ENCODE measurements at places on chromosomes 5 and 9.

DNA sequence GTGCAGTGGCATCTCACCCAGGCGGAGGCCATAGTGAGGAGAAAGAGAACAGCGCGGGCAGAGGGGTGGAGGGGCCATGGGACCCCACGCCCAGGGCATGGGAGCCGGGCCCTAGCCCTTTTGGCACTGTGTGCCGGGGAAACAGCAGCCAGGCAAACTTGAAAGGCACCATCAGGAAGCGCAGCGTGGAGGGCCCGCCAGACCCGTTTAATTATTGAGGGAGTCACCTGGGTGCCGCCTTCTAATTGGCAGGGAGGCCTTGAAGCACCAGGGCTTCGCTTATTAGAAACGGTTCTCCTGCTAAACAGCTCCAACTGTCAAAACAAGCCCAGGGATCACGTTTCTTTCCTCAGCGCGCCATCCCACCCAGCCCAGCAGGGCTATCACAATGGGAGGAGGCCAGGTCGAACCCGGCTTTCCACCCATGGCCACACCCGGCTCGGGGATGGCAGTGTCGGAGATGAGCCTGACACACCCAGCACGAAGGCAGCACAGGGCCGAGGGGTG, 104.6 kb upstream of the SARDH start:
- DNase-seq: no peak

DNA sequence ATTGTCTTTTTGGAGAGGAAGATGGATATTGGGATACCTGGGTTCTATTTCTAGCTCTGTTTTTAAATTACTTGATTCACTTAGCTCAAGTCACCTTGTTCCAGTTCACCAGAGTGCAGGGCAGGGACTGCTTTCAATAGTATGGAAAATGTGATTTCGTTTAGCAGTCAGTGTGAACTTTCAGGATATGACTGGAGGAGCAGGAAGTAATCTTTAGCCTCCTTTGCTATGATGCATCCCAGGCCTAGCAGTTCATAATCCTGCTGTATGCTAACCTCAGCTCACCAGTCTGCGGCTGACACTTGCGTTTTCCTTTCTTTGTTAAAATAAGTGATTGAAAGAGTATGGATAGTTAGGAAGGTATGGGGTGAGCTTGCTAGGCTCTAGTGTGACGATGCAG, 169.7 kb downstream of the ARHGAP26 start:
- DNase-seq: no peak

- peak; percentile 94 for DNase-seq
Measured at GRCh38 chr9:70049236-70049635, 5.6 kb downstream of the MAMDC2 start.

DNA sequence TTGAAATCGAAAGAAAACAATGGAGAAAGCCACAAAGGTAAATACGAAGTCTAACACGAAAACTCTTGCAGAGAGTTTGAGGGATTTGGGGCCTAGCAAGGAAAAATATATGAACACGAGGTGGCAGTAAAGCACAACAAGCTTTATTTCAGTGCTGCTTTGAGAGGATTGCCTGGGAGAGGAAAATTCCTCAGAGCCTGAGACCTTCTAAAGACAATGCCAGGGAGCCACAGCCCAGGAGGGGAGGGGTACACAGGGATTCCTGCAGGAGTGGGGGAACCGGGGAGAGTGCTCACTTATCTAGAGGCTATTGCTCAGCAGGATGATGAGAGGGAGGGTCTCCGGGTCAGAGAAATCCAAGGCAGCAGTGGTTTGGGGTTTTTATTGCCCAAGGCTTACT, 134.9 kb upstream of the ADCY2 start:
- DNase-seq: no peak

DNA sequence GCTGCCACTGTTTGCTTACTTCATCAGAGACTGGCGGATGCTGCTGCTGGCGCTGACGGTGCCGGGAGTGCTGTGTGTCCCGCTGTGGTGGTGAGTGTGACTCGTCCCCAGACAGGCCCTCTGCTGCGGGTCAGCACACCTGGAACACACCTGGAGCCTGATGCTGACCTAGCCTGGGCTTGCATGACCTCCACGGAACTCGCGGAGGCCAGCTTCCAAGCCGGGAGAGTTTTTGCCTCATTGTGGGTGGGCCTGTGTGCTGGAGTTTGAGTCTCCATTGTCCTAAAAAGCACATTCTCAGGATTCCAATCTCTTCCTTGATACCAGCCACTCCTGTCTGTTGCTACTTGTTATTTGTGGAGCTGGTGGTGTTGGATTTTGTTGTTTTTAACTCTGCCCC, 28.1 kb downstream of the SLC22A4 start:
- no peak for DNase-seq

- no peak for DNase-seq
Measured at GRCh38 chr5:158203261-158203660, 344.3 kb upstream of the CLINT1 start.

- DNase-seq: no peak
Measured at GRCh38 chr9:7377489-7377888, 422.1 kb downstream of the DMAC1 start.

- no peak for DNase-seq
Measured at GRCh38 chr5:87752362-87752761, 339.6 kb upstream of the CCNH start.

DNA sequence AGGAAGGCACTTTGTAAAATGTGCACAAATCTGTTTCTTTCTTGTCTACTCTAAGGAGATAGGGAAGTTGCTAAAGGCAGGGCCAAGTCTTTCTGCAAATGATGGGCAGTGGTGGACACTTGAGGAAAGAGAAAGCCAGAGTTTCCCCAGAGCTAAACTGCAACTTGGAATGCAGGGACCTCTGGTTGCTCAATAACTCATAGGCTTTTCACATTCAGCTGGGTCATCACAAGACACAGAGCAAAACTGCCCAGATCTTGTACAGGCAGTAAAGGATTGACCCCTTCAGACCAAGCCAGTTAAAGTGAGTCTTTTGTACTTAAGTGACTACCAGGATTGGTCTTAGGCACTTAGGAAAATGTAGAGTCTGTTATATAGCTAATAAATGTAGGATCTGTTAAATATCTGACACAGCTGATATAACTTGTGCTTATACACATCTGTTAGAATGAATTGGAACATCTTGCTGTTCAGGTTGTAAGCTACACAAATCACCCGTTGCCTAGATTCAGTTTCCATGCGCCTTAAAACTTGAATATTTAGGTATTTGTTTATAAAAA, 13.5 kb upstream of the AGXT2 start:
- DNase-seq: peak; percentile 70

DNA sequence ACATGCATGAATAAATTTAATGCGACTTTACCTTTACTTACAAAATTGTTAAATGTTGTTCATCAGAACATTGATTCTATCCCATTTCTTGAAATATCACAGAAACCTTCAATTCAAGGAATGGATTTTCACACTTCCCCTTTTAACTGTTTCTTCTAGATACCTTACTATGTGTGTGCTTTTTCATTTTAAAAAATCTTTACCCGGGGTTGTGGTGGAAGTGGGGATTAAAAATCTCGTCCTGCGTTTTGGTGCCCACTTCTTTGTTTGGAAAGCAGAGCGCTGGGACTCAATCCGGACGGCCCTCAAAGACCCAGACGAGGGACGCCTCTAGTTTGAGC, 5.8 kb upstream of the MEF2C start:
- no peak for DNase-seq

- no peak for DNase-seq
Measured at GRCh38 chr5:100694100-100694499, 158.9 kb downstream of the FAM174A start.

- DNase-seq: no peak
Measured at GRCh38 chr5:117326997-117327396, 752.4 kb upstream of the SEMA6A start.

DNA sequence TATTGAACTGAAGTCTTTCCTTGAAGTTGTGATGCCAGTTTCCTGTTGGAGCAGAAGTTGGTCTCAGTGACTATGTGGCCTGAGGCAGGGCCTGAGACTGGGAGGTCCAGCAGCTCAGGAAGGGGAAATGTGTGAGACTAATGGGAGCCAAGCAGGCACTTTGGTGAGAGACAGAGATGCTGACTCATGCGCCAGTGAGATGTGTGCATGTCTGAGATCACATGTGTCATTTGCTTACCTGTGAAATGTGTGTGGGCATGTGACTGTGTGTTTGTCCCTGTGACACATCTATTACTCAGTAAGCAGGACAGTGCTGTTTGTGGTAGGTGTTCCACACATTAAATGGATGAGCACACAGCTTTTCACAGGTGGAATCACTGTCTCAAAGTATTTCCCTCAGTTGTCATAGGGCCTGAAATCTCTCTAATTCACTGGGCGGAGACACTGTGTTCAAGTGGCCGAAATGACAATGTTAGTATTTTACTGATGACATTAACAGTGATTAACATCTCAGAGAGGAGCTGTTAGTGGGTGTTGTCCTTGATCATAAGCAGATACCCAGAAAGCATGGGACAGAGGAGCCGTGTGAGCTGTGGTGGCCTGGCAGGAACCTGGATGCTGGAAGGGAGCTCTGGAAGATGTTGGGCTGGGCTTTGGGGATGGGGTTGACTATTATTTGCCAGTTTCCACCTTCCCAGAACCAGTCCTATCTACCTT, 7.4 kb downstream of the NPR2 start:
- DNase-seq: no peak

DNA sequence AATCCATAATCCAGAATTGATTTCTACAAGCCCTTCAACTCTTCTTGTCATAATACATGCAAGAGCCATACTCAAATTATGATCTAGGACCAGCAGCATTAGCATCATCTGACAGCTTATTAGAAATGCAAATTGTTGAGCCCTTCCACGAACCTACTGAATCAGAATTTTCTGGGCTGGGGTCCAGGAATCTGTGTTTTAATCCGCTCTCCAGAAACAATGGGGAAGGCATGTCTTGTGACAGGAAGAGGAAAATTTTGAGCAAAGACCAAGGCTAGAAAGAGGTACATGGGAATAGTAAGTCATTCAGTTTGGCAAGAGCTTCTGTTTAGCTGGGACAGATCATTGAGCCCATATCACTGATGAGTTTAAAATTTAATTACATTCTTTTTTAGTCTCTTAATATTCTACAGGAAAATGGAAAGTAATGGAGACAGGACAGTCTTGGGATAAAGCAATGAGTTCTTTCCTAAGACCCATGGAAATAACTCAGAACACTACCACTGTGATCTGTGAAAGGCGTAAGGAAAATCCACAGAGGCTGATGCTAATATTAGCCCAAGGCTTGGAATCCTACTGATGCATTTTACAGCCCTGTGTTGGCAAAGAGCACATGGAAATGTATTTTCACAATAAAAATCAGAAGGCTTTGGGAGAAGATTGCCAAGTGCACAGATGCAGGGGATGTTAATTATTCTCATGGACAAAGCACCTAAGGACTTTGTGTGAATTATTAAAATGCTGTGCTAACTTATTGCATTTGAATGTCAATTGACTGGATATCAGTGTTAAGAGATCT, 73.7 kb upstream of the STK32A start:
- no peak for DNase-seq

DNA sequence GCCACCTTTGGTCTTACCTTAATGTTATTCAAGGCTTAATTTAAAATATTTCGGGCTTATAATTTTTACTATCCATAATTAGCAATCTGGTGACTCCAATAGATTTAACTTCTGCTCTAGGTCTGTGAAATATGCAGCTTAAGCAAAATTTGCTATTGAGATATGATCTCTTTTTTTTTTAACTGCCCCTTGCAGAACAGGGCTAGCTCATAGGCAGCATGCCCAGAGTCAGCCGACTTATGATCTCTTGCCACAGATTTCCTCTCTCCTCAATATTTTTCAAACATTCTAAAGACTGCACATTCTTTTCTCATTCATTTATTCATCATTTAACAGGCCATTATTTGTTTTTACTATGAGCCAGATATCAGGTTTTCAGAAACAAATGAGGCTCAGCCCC, 4.5 kb downstream of the TTC23L start:
- no peak for DNase-seq

GRCh38 chr9:99286536-99286935, 64.5 kb downstream of the SEC61B start:
- no peak for DNase-seq

DNA sequence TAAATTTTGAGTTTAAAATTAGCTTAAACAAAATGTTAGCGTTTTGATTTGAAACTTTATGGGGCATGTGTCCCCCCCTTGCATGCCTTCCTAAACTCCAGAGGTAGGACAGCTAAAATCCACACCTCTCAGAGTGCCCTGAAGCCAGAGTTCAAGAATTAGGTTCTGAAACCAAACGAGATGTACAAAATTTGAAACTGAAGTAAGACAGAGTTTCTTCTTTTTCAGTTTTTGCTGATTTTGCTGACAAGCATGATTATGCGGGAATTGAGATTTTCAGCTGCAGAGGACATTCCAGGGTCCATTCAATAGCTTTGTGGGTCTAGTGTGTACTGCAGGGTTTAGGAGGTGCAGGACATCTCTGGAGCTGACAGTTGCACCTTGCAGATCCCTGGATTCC, 17.1 kb upstream of the LOX start:
- DNase-seq: no peak

DNA sequence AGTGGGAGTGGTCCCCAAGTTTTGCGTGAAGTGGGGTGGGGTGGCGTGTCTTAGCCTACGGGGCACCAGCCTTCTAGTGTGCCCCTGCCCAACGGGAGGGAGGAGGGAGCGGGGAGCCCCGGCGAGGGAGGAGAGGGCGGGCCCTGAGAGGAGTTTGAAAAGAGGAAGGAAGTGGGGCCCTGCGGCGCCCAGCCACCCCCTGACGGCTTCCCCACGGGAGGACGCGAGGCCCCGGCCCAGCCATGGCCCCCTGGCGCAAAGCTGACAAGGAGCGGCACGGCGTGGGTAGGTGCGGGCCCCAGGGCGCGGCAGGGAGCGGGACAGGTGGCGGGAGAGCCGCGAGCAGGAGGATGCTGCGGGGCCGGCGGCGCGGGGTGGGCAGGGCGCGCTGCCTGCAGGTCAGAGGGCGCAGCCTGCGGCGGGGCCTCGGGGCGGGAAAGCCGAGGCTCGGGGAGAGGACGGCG, at the start of gene DOCK2:
DOCK2 (plus strand) TSS at position 191 of the 464 bp plus-strand sequence; CDS start at position 243, 52 bp downstream.
- peak; percentile 77 for DNase-seq

- DNase-seq: no peak
Measured at GRCh38 chr5:176902102-176902814, 3.1 kb upstream of the HK3 start.

DNA sequence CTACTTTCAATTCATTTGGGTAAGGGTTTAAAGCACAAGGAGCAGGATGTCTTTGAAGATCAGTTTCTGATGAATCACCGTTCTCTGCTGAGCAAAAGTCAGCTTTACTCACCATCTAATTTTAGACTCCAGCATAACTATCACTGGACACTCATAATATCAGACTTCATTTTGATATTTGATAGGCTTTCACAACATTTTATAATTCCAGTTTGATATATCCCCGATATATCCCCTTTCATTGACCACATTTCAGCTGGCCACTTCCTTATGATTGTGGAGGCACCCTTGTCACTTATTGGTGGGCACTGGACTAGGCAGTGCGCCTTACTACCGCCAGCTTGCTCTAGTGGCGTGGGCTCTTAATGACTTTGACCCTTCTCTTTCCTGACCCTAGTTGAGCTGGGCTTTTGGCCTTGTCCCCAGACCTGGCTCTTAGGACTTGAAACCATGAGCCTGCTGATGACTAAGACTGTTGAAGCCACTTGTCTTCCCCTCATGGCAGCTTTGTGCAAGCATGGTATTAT, 46.8 kb downstream of the CYSTM1 start:
- no peak for DNase-seq

Data from sigmoid colon (tissue), 7 donors.